GM19239 (cell line): ENCODE measurements at places on chromosomes 2 and 18.

GRCh38 chr2:159211447-159212396, 74.8 kb downstream of the WDSUB1 start:
- no peak for DNase-seq

GRCh38 chr2:74670263-74670662, 16.2 kb downstream of the SEMA4F start:
- DNase-seq, result no peak

DNA sequence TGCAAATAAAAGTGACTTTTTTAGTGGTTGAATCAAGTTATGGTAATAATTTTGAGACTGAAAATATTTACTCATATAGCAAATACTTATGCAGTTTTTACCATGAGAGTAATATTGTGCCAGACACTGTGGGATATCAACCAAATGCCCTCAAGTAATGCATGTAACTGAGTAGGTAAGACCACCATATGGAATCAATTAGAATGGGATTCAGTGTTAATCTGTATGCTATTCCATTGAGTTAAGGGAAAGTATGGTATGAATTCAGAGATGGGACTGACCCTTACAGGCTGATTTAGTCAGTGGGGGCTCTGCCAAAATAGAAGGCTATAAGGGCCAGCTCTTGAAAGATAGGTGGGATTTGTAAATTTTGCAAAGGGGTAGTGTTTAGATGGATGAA, 131.6 kb downstream of the CCDC85A start:
- no peak for DNase-seq

DNA sequence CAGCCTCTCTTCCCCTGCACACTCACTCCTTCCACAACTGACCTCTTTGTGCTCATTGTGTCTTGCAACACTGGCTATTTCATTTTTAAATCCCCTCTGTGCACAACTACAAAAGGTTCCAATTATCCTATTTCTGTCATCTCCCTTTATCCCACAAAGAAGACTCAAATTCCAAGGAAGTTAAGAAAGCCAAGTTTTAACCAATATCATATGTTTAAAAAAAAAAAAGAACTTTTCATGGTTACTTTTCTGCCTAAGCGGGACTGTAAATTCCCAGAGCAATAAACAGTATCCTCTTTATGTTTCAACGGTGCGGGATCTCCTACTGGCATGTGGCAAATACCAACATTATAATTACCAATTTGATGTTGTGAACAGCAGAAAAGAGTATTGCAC, 83.8 kb downstream of the DOCK10 start:
- no peak for DNase-seq

DNA sequence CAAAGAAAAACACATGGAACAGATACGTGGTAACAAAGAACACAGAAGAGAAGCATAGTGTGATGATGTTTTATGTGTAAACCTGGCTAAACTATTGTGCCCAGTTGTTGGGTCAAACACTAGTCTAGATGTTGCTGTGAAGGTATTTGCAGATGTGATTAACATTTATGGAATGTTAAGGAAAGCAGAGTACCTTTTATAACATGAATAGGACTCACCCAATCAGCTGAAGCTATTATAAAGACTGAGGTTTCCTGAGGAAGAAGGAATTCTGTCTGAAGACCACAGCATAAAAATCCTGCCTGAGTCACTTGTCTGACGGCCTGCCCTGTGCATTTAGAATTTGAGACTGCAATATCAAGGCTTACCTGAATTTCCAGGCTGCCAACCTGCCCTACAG, 253.1 kb downstream of the DYM start:
- no peak for DNase-seq

- no peak for DNase-seq
Measured at GRCh38 chr2:44851518-44851917, 90.0 kb upstream of the SIX3 start.

DNA sequence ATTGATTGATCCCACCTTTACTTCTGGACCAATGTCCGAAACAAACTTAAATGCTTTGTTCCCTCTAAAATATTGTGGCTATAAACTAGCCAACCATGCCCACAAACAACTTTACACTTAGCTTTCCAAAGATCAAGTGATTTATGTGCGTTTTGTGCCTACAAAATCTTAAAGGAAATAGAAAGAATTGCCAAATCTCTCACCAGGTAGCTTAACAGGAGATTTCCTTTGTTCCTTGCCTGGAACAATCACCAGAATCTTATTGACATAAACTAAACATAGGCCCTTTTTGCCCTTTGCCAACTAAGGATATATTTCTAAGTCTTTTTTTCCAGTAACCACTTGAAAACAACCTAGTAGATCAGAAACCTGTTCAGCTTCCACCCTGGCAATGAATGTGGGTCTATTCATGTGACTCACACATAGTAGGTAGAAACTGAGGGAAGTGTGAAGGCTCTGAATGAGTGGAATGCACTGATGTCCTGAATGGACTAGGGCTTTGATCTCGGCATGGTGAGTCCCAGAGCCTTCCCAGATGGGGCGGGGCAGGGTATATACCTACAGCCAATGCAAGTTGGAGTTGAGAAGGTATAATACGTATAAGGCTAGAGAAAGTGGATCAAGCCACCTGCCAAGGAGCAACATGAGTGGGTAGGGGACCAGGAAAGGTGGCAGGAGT, 94.6 kb upstream of the PPP1CB start:
- no peak for DNase-seq
